Activated naive CD8-positive, alpha-beta T cell treated with anti-CD3 and anti-CD28 coated beads, Interleukin-2, amount 10 ng/mL, durations not matched to agents 7 days and 5 days (primary cell): ENCODE measurements at places on chromosomes 12 and 14. TPM values are rescaled to one million over a fixed set of nuclear protein-coding genes. Genes with fewer than 3 reads are reported as not detected.

- no peak for DNase-seq
These were observed 7.5 kb downstream of the APPL2 start for GRCh38 chr12:105228494-105228893.

GRCh38 chr12:33251548-33251947 lies 188.1 kb downstream of the SYT10 start:
- DNase-seq: no peak

DNA sequence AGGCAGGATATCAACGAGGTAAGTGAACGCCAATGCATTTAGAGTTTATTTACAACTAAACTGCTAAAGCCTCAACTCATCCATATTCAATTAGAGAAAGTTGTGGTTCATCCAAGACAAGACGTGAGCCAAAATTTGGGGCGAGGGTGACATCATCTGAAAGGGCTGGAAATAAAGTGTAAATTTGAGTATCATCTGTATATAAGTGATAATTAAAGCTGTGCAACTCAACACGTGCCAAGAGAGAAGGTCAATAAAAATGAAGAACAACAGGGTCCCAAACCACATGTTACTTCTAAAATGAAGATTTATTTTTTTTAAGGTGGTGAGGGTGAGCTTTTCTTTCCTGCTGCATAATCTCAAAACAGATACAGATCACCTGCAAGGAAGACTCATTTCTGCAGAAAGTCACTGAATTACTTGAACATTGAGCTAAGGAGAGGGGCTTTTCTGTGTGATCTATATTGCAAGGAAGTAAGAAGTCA lies 203.6 kb downstream of the EFCAB11 start:
- DNase-seq: no peak

DNA sequence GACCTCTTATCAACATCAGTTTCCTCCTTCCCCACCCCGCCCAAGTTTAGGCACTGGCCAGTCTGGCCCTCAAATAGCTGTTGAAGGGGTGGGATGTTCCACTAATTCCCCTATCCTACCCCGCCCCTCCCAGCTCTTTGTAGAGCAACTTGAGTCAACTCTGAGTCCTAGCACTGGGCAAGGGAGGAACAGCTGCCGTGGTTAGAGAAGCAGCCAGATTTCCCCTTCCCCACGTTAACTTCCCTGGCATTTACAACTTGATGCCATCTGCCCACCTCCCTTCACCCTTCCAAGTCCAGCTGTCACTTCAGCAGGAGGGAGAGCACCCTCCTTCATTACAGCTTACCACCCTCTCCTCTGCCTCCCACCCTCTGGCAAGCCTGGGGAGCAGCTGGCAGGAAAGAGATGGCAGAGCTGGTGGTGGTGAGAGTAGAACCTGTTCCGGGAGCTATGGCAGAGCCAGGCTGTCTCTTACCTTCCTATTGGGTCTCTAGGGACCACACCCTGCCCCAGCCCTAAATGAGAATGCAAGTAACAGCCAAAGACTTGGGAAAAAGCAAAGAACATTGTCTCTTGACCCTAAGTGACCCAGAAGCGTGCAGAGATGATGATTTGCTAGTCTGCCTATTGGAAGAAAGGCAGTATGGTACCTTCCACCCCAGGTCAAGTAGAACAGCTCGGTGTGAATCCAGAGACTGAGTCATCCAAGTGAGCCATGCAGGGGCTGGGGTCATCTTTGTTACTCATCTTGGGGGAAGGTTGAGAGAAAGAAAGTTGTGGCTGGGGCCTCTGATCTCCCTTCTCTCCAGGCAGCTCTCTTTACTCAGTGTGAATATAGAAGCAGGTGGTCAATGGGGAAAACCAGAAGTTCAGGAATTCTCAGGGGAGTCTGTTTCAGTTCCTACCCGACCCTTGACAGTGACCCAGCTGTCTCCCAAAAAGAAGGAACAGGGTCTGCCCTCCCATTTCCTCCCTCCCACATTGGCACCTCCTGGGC lies 1.5 kb downstream of the BLOC1S1 start:
- no peak for DNase-seq

ZNF891 gene
- 4.0 TPM for total RNA-seq

- DNase-seq: no peak
These were observed 162.1 kb upstream of the IFNG-AS1 start for GRCh38 chr12:67826946-67827720.

DYRK4 gene
- total RNA-seq: 30.9 TPM

DNA sequence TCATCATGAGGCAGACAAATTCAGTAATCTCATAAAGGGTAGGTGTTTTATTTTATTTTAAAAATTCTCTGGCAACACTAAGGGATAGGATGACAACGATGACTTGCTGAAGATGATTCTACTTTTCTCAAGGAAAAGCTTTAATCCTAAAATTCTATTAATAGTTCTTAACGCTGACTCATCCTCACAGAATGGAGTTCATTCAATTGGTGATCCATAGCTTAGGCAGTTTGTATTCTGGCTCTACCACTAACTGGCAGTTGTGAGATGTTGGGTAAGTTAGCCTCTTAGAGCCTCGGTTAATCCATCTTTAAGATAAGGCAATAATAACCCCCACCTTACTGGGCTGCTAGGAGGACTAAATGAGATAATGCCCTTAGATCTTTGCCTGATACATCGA lies 116.3 kb downstream of the RTN1 start:
- DNase-seq: no peak

- no peak for DNase-seq
These were observed 499.7 kb downstream of the EGLN3 start for GRCh38 chr14:33451211-33451610.

DNA sequence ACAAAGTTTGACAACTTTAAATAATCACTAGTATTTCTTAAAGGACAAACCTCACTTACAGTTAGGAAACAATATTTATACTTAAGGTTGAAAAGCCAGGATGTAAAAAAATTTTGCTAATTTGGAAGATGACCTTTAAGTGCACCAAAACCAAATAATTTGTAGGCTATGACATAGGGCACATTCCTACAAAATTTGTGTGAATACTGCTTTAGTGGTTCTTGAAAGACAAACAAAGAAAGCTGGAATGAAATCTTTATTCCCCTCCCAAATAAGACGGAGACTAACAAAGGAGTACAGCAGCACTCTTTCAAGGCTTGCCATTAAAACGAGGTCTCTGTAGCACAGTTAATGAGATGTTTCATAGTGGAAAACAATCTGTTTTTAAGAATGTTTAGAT lies 45.6 kb downstream of the MSRB3 start:
- no peak for DNase-seq

GRCh38 chr14:24817212-24818057 lies 183.4 kb upstream of the GZMB start:
- no peak for DNase-seq

DNA sequence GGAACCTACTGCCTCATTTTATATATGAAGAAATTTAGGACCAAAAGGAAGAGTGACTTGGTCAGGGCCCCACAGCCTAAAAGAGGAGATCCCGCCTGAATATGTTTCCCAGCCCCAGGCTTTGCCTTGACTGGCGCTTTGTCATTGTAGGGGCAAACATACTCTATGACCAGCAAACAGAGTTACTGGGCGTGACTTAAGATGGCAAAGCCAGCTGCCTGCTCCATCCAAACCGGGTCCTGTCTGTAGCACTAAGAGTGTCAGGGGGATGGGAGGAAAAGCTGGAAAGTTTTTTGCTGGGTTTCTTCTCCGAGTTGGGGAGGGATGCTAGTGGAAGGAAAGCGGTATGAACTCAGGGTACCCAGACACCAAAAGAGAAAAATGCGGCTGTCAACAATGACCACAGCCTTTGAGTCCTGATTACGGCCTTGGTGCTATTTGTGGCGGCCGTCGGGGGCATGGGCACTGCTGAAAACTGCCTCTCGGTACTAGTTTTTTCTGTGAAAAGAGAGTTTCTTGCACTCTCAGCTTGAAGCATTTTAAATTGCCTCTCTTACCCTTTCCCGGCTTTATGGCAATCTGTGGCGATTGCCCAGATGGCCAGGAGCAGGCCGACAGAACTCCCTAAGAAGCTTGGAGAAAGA lies 82.7 kb downstream of the PRIMA1 start:
- no peak for DNase-seq

RASAL1 gene
- total RNA-seq: 1.0 TPM

DNA sequence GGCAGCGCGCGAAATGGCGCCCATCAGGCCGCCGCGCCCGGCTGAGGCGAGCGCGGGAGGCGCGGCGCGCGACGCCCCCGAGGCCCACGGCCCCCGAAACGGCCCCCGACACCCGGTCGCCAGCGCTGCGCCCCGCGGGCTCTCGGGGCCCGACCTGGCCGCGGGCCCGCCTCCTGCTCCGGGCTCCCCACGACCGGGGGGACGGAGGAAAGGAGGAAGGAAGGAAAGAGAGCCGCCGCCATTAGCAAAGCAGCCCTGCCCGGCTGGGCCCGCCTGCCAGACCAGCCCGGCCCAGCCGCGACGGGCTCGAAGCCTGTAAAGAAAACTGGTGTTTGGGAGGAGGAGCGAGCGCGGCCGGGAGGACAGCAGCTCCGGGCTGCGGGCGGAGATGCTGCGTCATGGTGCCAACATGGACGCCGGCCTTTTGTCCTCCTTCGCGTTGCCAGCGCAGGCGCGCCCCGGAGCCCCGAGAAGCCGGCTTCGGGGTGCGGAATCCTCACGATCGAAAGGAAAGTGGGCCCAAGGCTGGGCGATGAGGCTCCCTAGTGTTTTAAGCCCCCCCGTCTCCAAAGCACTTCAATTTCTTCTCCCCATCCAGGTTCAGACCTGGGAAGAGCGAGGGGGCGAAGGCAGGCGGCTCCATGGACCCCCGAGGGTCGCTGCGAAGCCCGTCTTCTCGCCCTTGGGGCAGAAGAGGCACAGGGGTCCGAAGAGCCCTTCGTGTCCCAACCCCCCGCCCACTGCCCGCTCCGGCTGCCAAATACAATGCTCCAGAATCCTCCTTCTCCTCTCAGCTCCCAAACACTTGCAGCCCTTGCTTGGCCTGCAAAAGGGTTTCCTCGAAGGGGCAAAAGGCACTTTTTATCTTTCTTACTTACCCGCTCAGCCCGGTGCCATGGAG lies 2.9 kb upstream of the SETD1B start:
- peak; percentile 80 for DNase-seq

SNX6 gene
- 81.8 TPM for total RNA-seq

GLT8D2 gene
- total RNA-seq: not detected

DNA sequence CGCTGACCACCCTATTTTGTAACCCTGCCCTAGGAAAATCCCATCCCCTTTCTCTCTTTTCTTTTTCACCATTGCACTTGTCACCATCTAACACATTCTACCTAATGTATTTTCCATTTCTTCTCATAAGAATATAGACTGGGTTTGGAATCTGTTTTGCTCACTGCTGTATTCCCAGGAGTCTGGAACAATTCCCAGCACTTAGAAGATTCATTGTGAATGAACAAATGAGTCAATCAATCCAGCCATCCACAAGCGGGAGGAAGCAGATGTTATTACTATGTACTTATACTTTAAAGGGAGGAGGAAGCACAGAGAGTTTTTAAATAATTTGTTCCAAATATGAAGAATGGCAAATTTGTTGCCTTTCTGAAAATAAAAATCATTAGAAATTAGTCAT lies 142.1 kb downstream of the KIF21A start:
- DNase-seq: no peak

DNA sequence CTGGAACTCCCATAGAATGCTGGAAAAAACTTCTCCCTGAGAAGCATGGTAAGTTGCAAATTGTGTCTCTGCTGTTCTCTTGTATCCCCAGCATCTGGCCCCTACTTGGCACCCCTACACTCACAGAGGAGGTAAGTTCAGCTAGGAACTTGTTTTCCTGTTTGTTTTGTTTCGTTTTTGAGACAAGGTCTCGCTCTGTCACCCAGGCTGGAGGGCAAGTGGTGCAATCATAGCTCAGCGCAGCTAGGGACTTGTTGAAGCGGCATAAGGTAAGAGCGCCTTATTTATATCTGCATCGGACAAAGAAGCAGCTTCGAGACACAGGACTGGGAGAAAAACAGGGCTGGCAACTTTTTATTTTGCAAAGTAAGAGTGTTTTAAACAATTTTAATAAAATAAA lies 18.5 kb upstream of the ANO2 start:
- DNase-seq: no peak

RNF34 gene
- total RNA-seq: 81.9 TPM

- no peak for DNase-seq
These were observed 179.2 kb upstream of the C14orf180 start for GRCh38 chr14:104400355-104400754.

GUCY2C gene
- total RNA-seq: not detected

GRCh38 chr12:2372735-2373134 lies 319.9 kb downstream of the CACNA1C start:
- no peak for DNase-seq

DNA sequence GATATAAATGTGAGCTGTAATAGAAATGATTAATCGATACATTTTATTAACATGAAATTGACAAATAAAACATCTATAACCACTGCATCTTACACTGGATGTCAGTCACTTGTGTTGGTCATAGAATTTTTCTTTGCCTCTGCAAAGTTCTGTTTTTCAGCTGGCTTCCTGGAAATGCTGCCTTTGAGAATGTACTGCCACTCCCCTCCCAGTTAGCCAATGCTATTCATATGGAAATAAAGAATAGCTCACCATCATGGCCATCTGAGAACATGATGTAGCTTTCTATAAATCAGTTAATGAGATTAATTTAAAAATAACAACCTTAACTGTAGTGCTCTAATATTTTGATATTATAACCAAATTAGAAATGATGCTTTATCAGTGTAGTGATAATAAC lies 41.1 kb downstream of the SLCO1B1 start:
- DNase-seq: no peak

DNA sequence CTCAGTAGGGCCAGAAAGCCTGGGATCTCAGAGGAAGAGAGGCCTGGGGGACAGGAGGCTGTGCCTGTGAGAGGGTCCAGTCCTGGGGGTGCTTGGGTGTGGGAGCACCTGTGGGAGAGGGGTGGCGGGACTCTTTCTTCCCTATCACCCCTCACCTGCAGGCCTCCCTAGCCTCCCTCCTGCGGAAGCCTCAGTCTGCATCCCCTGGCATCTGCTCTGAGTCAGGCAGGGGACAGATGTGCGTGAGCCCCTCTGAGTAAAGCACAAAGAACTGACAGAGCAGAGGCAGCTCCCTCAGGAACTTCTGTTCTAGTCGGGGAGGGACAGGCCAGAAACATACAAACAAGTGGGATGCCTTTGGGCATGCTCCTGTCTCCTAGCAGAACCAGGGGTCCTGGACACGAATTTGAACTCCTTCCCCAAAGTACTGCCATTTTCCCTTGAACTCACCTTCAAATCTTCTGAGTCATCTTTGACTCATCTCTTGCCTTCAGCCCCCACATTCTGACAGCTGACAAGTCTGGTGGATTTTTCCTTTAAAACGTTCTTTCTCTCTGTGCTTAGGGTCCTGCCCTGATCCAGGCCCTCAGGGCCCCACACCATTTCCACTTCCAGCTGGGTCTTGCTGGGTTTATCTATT lies 8.5 kb upstream of the HSP90AA1 start:
- no peak for DNase-seq

DNA sequence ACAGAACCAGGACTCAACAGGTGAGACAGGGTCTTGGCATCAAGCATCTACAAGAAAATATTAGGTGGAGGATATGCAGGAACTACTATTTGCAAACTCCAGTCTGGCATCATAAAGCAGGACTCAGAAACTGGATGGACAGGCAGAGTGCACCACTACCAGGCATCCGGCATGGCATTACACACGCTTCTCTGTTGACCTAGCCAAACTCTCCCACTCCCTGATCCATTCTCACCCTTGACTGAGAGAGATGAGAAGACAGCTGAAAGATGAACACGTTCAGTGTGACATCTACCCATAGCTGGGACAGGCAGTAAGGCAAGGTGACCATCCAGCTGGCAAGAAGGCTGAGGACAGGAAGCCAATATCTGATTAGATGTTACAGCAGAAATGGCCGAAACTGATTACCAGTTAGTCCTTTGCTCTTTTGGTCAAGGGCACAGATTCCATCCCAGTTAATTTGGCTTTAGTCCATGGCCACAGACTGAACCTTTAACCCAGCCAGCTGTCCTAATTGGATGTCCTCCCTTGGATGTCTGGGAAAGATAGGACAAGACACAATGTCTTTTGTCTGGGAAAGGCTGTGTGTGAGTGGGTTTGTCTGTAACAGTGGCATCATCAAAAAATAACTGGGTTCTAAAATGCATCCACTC lies 71.6 kb downstream of the BBS10 start:
- no peak for DNase-seq
